Esophagus muscularis mucosa (tissue), 4 donors: ENCODE measurements at places on chromosomes 2 and 18. TPM values are rescaled to one million over a fixed set of nuclear protein-coding genes. Genes with fewer than 3 reads are reported as not detected.
A peak's percentile ranks its signal among the peaks of the same experiment; 100 is the strongest.

RFX8 gene
- 0.91 TPM for total RNA-seq

MRPS5 gene
- total RNA-seq, result 31.1 TPM

BCS1L gene
- 26.2 TPM for total RNA-seq

TEKT4 gene
- total RNA-seq, result not detected

DNA sequence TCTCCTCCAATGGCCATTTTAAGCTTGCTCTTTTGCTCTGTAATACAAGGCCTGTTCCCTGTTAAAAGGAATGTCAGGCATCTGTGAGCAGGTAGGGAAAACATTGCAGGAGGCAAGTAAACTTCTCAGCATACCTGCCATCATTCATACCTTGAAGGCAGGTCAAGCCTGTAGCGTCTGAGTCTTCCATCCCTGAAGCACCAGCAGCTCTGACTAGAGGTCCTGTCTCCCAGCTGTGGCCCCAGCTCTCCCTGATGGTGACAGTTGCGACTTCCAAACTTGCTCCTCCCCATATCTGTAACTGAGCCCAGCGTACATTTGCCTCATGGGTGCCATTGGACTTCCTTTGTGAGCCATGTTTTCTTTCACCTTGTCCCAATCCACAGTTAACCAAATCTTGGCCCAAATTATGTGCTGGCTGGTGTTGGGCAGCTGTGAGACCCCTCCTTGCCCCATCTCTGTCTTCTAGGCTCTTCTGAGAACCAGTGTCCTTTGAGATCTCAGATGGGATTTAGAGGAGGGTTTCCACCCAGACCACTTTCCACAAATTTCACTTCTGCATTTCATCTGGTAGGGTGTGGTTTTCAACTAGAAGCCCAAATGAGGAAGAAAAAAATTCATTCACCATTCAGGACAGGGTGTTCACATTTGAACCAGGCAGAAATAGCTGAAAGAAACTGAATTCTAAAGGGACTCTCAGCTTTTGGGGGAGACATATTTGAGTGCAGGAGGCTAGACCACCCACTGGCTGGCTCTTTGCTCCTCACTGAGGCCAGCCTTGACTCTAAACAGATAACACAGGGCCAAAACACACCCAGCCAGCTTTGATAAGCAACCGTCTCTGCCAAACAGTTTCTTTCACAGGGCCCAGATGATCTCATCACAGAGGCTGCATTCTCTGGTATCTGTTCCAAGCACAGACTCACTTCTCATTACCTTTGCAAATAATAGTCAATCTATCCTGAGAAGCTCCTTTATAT lies 66.4 kb upstream of the MSH2 start:
- no peak for DNase-seq

GRCh38 chr2:237530472-237531433 lies 35.6 kb upstream of the PRLH start:
- no peak for DNase-seq

DNA sequence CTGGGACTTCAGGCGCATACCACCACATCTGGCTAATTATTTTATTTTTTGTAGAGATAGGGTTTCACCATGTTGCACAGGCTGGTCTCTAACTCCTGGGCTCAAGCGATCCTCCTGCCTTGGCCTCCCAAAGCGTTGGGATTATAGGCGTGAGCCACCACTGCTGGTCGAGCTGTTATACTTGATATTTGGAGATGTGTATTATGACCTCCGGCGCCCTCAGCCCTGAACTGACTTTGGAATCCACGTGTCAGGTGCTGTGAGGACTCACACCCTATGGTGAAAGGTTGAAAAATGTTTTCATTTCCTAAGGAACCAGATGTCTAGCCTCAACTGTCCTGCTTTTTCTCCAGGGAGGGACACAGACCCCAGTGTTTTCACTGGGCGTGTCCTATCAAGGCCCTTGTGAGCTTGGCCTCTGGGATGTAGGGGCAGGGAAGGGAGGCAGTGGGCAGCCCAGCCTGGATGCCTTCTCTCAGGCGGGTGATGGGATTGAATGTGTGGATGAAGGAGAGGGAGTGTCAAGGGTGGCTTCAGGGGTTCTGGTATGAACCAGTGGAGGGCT lies 56.4 kb upstream of the HAAO start:
- DNase-seq, result no peak

DNA sequence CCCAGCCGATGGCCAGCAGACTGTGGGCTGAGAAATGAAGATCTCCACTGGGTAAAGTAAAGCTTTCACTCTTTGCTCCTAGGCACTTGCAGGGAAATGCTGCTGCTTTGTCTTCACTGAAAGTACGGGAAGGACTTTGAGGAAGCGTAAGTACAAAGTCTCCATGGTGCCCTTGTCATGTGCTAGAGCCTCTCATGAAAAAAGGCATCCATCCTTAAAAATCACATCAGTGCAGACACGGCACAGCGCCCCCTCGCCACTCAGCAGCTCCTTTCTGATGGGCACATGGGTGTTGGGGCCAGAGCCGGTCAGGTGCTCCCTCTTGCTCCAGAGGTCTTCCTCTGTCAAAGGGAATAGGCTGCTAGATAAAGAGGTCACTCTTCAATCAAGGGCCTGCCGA lies 109.0 kb upstream of the STPG4 start:
- DNase-seq, result no peak

- DNase-seq, result no peak
Observed at GRCh38 chr2:206415618-206416243, 27.6 kb upstream of the ADAM23 start.

- DNase-seq, result no peak
Observed at GRCh38 chr18:35443434-35443833, 54.3 kb downstream of the INO80C start.

- DNase-seq, result no peak
Observed at GRCh38 chr18:10414293-10414842, 40.1 kb upstream of the APCDD1 start.

DNA sequence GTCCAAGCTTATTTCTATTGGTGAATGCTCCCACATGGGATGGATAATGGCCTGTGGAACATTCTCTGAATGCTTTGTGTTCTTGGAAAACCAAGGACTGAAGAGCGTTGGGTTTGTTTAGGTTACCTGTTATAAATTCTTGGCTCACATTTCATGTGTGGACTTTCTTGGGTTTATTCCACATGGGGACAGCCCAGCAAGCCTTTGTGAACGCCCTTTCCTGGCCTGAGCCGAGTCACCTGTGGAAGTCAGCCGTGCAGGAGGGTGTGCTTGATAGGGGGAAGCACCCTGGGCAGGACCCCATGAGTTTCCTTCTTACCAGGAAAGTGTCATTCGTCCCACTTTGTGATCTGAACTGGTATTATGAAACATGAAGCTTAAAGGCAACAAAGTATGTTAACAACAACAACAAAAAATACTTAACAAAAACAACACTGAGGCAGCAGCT lies 4.1 kb downstream of the RAB31 start:
- no peak for DNase-seq

DNA sequence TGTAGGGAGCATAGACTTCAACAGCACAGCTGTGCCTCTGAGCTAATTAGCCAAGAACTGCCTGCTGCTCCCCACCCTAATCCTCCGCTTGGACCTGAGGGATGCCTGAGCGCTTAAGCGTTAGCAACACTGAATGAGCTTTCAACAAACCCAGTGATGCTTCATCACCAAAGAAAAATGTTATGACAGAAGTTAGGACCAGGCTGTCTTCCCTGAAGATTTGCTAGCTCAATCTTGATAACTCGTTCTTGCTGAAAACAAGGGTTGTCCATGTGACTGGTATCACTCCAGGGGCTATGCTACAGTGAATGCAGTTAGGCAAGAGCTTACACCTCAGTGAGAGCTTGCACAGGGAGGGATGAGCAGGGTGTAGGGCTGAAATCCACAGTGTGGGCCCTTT lies 190.7 kb upstream of the SIX2 start:
- peak; percentile 74 for DNase-seq
